ENCODE measurements at places on chromosomes 3 and 15.

DNA sequence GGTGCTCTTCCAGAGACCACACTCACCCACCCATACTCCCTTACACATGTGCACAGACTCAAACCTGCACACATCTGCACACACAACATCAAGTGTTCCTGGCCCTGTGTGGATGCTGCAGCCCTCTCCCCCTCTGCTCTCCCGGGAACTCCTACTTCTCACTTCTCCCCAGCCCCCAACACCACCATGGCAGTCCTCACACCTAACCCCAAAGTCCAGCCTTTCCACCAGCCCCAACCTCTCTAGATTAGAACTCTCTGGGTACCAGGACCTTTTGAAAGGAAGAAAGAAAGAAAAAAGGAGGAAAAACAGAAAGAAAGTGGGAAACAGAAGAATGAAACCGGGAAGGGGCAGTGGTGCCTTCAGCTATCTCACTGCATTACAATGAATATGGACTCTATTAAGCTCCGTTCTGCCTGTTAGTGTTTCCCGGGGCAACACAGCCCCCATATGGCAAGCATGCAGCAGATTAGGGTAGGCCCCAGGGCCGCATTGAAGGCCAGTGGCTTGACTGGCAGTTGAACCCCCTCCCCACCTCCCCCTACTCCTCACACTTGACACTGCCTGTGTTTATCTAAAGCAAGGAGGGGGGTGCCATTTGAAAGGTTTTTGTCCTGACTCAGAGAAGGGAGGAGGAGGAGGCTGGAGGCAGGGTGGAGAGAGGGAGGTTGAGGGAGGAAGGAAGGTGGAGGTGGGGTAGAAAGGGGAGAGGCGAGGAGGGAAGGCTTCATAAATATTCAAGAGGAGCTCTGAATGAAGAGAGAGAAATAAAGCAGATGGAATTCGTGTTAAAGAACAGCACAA lies 30.1 kb downstream of the BOC start:
- DNase-seq = no peak

DNA sequence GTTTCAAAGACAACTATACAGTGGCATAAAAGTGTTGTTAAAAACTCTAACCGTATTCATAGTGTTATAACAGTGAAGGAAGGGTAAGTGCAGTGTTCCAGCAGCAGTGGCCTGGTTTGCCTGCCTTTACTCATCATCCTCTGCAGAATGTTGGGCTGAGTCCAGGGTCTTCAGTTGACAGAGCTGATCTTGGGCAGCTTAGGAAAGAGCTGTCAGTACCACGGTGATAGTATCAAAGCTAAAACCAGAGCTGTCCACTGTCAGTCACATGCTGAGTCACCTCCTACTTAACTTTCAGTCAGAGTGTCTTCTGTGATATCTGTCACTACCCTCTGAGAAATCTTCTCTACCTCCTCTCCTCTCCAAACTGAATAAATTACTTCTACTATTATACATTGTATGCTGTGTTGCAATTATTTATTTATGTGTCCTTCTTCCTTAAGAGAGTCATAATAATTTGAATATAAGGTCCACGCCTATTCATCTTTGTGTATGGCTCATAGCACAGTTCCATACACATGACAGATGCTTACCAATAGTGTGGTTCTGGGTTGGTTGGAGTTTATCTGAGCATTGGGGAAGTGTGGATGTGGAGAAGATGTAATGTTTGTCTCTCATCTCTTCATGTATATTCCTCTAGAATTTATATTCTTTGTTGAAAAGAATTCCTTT lies 242.1 kb downstream of the ZIC1 start:
- no peak for DNase-seq

GRCh38 chr3:52198643-52199608 lies 966 bp downstream of the ALAS1 start:
- no peak for DNase-seq

- DNase-seq = no peak
Measured at GRCh38 chr15:30794388-30794787, 109.3 kb upstream of the FAN1 start.

- no peak for DNase-seq
Measured at GRCh38 chr15:88152672-88153071, 103.9 kb downstream of the NTRK3 start.

GRCh38 chr15:88610701-88611231 lies 10.4 kb upstream of the AEN start:
- no peak for DNase-seq

DNA sequence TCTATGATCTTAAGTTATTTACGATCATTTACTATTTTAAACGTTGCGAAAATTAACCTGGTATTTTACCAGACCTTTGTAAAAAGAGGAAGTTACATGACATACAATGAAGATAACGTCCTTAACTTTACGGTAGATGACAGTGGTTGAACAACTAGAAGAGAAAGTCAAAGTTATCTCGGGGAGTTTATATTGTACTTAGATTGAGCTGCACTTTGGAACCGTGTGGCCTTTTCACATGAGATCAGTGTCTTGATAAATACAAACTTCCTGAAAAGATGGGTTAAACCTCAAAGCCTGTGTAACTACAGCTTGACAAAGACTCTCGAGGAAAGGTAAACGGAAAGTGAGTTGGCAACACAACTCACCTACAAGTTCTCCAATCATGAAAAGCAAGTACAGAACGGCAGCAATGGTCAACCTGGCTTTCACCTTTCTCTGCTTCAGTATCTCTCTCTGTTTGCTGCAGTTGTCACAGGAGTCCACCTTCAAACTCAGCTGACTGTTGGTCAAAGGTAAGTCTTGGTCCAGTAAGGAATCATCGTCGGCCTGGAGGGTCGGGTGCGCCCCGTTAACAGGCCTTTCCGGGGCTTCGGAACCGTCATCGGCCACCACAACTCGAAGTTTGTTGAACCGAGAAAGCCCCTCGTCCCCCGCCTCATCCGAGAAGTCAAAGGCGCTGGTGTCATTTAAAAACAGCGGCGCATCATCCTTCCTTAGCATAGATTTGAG lies 793 bp downstream of the SLC30A4 start:
- DNase-seq = no peak

DNA sequence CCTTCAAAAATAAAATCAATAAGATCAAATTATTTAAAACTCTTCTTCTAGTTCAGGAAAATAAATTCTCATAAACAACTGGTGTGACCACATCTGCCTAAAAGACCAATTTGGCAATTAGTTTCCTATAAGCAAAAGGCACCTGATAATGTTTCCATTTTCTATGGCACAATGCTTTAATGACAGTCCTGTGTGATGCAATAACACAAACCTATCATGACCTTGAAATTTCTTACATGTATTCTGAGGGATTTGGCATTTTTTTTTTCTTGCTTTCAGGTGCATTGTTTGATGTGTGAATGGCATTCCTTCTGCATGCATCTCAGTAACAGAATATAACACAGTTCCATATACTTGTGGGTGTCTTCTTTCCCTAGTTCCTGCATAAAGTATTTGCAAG lies 32.5 kb upstream of the FRMD5 start:
- DNase-seq = no peak

DNA sequence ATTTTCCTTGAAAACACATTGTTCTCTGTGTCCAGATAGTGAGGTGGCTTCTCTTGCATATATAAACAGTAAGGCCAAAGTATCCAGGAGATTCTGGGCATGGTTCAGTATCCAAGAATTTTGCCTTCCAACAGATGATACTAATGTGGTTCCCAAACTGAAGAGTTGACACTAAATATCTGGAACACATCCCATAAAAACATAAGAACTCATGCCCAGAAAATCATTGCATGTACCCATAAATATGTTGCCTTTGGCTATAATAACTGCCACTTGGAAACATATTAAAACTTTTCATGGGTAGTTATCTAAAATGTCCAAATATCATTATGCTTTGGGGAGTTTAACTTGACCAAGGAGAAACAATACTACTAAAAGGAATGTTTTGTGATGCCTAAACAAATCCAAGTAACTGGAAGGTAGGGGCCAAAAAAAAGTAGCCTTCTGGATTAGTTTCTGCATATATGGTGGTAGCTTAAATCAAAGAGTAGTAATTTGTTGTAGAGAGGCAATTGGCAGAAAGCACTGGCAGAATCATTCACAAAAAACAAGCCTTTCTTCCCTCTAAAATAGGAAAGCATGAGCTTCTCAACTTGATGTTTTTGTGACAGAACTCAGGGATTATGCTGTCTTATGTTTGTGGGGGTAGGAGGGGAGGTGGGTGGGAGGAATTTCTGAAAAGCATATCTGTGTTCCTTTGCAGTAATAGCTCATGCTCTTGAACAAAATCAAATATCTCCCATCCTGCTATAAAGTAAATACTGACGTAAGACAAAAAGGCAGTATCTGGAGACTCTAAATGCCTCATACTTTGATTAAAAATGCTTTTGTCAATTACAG lies 753.9 kb downstream of the TUSC7 start:
- DNase-seq = no peak

DNA sequence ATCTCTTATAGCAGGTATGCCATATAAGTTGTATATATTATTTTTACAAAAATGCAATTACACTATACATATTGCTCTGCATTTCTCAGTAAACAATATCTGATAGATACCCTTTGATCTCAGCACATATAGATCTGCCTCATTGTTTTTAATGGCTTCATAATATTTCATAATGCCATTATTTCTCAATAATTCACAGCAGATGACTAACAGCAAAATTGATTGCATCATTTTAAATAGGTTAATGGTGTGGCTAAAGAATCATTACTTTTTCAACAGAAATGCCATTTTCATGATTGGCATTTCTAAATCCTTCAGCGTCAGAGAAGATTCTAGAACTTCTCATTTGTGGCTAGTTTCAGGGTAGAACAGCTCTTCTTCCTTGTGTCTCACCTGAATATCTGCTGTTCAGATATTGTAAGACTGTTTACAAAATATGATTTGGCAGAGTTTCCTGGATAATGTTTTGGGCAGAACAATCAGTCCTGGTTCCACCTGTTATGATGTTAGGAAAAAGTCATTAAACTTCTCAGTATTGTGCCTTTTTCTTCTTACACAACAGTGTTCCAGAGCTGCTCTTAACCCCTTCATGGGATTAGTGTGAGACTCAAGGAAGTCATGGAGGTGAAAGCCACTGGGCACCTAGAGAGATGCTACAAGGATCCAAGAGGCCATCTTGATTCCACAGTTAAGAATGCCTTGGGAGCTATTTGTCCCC lies 397.6 kb upstream of the THBS1 start:
- no peak for DNase-seq

- DNase-seq = no peak
Measured at GRCh38 chr3:150116196-150116595, 145.5 kb upstream of the PFN2 start.

GRCh38 chr3:68135067-68135466 lies 480.7 kb upstream of the SUCLG2 start:
- no peak for DNase-seq

- DNase-seq = no peak
Measured at GRCh38 chr3:48289659-48290058, 43.8 kb downstream of the SPINK8 start.

DNA sequence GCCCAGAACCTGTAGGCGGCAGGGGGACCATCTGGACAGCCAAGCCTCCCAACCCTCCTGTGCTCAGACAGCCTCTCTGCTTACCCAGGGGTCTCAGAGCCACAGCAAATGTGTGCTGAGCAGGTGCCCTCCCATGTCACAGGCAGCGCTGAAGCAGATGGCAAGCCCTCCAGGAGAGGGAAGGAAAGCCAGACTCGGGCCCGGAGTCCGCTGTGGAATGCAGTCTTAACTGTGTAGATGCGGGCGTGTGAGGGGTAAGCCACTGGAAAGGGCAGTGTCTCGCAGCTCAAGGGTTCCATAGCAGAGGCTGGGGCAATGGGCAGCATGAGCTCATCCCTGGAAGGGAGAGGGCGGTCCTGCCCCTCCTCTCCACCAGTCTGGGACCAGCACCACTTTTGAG lies 45.6 kb downstream of the UMPS start:
- no peak for DNase-seq

DNA sequence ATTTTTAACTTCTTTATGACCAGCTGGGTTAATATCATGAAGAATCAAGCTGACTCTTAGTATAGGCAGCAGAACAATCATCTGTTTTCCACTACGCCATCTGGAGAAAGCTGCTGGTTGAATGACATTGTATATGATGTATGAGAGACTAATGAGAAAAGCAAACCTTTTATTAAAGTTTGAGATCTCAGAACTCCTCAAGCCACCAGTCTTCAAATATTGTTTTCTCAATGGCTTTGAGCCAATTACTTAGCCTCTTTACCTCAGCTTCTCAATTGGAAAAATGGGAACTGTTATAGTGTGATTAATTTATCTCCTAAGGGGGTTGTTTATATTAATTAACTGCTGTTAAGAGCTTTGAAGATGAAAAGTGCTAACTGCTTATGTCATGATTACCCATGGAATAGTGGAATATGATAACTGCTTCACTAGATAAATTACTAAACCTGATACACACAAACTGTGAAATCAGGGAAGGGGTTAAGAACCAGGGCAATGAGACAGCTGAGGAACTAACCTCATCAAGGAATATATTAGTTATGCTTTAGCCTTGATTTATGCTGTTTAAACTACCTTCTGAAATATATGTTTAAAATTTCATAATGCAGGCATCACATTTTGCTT lies 330.1 kb downstream of the SOX2 start:
- no peak for DNase-seq

- no peak for DNase-seq
Measured at GRCh38 chr3:123138839-123139444, 62.8 kb upstream of the SEC22A start.

DNA sequence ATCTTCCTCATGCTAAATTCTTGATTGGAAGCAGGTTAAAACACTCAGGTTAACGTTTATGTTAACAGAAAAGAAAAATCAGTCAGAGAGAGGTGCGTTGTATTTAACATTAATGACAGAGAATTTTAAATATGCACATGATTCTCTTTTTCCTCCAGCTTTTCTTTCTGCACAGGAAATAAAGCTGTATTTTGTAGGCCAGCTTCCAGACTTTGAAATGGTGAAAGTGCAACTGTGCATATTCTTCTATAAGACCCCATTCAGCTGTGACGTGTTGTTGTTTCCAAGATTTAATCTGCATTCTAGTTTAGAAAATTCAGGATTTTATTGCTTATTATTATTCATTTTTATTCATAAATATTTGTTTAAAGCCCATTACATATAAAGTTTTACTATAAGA lies 11.8 kb downstream of the MBNL1 start:
- DNase-seq = no peak

DNA sequence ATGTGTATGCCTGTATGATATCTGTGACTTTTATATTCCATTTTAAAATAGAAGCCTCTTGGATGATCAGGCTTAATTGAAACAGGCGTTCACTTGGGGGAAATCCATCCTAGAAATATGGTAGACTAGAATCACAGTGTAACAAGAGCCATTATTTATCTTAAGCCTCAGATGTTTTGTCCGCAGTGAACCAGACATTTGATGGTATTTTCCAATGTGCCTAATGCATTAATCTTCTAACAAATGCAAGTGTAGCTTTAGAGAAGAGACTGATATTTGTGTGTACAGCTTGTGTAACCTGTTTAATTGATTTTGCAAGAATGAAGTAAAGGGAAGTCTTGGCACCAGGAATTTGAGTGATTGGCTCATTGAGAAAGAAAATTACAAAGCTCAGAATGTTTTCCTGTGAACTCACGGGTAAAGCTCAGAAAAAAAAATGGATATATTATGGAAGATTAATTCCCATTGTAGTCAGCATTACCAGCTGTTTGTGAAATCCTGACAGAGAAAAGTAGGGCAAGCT lies 155.7 kb downstream of the SV2B start:
- no peak for DNase-seq
